ENCODE measurements at places on chromosomes 3 and 15. TPM values are rescaled to one million over a fixed set of nuclear protein-coding genes. Genes with fewer than 3 reads are reported as not detected.

DNA sequence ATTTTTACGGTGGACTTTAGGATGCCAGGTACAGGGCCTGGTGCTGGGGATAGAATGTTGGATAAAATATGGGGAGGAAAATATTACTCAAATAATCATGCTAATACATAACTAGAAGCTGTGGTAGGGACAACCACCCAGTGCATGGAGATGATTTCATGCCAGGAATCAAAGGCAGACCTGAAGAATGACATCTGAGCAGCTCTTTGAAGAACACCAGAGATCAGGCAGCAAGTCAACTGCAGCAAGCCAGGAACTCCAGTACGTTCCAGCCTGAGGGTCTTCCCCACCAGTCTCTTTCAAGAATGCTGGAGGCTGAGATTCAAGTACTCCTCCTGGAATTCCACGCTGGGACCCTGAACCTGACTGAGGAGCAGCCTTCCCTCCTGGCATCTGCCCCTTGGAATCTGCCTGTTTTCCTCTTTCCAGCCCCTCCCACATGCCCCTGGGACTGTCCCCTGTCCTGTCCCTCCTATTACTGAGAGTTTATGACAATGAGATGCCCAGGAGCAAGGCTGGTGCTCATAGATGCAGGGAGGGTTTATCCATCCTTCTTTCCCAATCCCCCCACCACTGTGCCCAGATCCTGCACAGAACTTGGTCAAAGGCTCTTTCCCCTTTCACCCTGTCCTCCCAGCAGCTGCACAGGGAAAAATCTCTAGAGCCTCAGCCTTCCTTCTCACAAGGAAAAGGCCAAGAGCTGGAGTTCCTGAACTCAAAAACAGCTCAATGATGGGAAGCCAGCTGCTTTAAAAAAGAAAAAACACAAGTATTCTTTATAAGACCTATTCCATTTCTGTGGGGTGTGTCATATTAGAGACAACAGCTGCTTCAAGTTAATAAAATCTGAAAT lies 68.0 kb downstream of the PDZRN3 start:
- DNase-seq: no peak

DNA sequence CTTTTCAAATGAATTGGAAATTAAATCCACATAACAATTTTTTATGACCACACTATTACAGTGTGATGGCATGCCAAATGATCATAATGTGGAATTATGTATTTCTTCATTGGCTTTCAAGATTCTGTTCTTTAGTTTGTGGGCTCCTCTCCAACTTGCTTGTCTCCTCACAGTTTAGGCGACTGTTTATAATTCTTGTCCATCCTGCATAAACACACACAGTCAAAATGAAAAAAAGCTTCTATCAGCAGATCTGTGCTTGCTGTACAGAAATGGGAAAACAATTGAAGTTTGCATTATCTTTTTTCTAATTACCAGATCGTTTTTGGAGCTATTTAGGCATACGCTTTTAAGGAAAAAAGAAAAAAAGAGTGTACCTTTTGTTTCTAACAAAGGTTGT lies 37.0 kb downstream of the OPA1 start:
- DNase-seq: no peak

GRCh38 chr3:179887295-179887943 lies 149.3 kb downstream of the PEX5L start:
- no peak for DNase-seq

GRCh38 chr3:79167651-79168416 lies 600.0 kb downstream of the ROBO1 start:
- DNase-seq: no peak

DNA sequence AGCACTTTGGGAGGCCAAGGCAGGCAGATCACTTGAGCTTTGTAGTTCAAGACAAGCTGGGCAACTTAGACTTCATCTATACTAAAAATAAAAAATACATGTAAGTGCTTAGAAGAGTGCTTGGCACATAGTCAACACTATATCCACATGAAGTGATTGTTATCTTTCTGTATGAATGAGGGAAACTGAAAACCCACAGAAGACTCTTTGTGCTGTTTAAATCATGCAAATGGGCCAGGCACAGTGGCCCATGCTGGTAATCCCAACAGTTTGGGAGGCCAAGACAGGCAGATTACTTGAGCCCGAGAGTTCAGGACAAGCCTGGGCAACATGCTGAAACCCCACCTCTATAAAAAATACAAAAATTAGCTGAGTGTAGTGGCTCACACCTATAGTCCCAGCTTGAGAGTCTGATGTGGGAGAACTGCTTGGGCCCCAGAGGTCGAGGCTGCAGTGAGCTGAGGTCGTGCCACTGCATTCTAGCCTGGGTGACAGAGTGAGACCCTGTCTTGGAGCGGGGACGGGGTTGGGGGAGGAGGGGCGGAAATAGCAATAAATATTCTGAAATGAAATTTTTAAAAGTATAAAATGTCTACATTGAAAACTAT lies 129.7 kb downstream of the NR2E3 start:
- no peak for DNase-seq

- no peak for DNase-seq
Measured at GRCh38 chr15:68634531-68634930, 55.7 kb downstream of the CORO2B start.

DNA sequence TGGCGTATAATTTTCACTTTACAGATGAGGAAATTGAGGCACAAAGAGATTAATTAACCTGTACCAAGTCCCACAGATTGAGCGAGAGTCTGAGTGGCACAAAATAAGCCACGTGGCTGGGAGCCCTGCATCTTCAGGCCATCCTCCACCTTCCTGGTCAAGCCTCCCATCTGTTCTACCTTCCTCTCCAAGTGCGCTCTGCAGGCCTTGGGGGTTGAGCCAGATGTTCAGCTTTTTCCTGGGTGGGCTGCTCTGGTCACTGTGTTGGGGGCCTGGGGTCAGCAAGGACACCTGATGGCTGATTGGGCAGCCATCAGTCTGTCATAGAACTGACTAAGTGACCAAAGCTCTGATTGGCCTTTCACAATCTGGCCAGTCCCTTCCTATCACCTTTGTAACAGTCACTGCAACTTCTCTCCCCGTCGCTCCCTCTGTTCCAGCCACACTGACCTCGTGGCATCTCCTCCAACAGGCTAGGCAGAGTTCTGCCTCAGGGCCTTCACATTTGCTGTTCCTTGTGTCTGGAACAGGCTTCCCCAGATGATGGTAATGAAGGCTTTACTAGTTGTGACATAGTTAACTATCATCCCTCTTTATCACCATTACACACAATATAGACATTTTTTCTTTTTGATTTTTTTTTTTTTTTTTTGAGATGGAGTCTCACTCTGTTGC lies 46.8 kb downstream of the SCN5A start:
- DNase-seq: no peak

DNA sequence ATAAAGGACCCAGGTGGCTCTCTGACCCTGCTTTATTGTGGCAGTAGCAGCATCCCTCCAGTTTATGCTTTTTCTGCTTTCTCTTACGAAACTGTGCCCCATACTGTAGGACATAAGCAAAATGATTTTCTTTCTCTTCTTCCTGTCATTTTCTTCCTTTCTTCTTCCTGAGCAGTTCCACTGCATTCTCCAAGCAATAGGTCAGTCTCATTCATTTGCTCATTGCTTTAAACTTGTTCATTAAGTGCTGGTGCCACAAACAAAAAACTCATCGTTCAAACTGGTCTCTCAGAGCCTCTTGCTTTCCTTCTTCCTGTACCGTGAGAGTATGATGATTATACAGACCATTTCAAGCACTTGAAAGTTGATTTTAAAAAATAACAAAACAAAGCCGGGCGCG lies 66.8 kb downstream of the PDE8A start:
- no peak for DNase-seq

- no peak for DNase-seq
Measured at GRCh38 chr3:7371693-7372572, 511.0 kb downstream of the GRM7 start.

DNA sequence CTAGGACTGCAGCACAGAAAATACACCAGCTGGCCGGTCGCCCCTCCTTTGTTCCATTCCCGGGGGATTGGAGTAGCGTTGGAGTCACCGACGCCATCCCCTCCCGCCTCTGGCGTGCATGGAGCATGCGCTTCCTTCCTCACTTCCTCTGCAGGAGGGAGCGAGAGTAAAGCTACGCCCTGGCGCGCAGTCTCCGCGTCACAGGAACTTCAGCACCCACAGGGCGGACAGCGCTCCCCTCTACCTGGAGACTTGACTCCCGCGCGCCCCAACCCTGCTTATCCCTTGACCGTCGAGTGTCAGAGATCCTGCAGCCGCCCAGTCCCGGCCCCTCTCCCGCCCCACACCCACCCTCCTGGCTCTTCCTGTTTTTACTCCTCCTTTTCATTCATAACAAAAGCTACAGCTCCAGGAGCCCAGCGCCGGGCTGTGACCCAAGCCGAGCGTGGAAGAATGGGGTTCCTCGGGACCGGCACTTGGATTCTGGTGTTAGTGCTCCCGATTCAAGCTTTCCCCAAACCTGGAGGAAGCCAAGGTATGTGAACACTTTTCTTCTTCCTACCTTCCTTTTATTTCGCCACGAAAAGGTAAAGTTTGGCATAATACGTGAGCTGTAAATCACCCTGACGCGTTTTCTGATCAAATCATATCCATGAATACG lies at the start of gene SCG3:
SCG3 (plus strand) TSS at position 201 of the 661 bp plus-strand sequence; CDS start at position 454, 253 bp downstream.
- DNase-seq: peak; percentile 87

DNA sequence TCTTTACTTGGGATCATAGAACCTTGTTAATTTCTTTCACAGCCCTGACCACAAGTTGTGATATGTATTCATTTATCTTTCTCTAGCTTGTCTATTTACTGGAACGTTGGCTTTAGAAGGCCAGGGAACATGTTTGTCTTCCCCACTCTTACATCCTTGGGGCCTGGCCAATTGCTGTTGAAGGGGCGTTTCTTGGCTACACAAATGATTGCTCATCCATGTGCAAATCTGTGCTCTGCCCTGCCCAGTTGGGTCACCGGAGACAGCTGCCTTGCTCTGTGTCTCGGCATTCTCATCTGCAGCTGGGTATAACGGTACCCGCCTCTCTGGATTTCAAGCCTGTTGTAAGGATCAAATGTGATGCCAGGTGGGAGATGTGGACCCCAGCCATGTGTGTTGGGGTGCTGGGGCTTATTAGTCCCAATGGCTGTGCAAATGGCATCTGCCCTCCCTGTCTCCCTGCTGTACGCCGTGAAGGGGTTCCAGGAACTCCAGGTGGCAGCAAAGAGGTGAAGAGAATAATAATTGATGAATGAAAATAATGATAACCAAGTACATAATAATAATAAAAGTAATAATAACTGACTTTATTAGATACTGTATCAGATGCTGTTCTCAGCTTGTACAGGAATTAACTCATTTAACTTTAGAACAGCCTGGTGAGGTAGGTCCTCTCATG lies 24.0 kb upstream of the TLE3 start:
- peak; percentile 38 for DNase-seq

DNA sequence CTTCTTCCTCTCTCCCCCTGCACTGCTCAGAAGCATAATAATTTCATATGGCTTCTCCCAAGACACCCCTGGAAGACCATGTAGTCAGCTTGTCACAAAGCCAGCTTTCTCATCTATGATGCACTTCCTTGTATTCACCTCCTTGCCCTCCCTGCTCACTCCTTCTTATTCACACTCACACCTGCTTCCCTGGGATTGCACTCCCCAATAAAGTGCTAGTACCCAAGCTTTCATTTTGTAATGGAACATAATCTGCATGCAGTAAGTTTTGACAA lies 76.9 kb upstream of the FRMD4B start:
- no peak for DNase-seq

PSTPIP1 gene
- 2.4 TPM for total RNA-seq

GP5 gene
- 0.12 TPM for total RNA-seq

STIMATE gene
- total RNA-seq: 17.1 TPM

MORF4L1 gene
- 260 TPM for total RNA-seq

GPR156 gene
- 0.17 TPM for total RNA-seq

SPATA12 gene
- not detected for total RNA-seq

GUCA1C gene
- 11.2 TPM for total RNA-seq

CKMT1A gene
- not detected for total RNA-seq
